G401 (cell line): ENCODE measurements at places on chromosomes 4 and X.

- DNase-seq, result no peak
Observed at GRCh38 chr4:184861047-184861446, 35.3 kb upstream of the ACSL1 start.

DNA sequence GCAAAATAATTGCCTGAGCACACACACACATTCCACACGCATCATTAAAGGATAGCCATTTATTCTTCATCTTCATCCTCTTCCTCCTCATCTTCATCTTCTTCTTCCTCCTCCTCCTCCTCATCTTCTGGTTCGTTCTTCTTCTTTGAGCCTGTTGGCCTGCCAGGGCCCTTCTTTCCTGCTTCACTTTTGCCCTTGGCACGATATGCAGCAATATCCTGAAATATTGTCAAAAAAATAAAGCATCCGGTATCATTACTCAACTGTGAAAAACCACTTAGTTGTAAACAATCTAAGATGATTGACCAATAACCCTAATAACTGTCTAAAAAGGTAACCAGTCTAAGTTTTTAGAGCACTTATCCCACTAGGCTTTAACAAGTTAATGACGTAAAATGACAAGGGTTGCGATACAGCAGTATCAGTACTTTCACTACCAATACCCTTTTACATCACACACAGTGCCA is 2.1 kb downstream of the HMGB2 start:
- DNase-seq, result no peak

GRCh38 chr4:123706973-123707372 is 310.4 kb downstream of the SPRY1 start:
- DNase-seq, result no peak

GRCh38 chrX:41960142-41960541 is 36.8 kb upstream of the CASK start:
- DNase-seq, result no peak

DNA sequence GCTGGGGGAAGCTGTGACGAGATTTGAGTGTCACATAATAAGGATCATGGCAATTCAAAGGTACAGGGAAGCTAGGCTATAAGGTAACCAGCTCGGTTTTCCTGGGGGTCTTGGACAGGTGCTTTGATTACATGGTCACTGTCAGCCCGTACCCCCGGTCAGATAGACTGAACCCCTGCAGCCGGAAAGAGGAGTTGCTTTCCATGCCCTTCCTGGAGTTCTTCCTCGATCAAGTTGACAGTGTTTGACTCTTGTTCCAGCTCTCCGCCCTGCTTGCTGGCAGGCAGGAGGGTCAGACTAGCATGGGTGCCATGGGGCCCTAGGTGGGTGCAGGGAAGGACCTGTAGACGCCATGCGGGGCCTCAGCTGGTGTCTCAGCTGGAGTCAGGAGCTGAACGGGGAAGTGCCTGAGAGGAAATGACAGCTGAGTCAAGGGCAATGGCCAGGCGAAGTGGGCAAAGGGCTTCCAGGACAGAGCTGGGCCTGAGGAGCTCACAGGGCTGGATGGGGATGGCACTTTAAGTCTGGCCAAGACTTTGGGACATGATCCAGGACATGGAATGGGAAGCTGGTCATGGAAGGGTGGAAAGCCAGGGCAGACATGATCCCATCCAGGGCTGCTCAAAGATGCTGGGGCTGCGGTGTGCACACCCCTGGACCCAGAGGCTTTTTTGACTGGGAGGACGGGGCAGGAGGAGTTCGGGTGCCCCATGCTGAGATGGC is 1.6 kb downstream of the TMEM187 start:
- DNase-seq, result no peak

DNA sequence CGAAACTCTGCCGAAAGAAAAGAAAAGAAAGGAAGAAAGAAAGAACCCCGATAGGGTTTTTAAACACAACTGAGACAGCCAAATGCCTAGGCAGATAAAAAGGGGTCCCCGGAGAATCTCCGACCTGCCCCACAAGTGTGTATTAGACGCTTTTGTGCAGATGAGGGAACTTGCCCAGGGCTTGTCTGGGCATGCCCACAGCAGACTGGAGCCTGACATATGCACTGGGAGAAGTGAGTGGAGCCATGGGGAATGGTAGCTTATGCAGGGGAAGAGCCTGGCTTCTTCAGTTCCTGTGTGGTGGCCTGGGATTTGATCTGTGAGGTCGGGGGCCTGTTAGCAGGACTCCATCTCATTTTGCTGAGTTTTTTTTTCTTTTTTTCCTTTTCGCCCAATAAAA is 199.0 kb downstream of the GPC3 start:
- DNase-seq, result no peak

DNA sequence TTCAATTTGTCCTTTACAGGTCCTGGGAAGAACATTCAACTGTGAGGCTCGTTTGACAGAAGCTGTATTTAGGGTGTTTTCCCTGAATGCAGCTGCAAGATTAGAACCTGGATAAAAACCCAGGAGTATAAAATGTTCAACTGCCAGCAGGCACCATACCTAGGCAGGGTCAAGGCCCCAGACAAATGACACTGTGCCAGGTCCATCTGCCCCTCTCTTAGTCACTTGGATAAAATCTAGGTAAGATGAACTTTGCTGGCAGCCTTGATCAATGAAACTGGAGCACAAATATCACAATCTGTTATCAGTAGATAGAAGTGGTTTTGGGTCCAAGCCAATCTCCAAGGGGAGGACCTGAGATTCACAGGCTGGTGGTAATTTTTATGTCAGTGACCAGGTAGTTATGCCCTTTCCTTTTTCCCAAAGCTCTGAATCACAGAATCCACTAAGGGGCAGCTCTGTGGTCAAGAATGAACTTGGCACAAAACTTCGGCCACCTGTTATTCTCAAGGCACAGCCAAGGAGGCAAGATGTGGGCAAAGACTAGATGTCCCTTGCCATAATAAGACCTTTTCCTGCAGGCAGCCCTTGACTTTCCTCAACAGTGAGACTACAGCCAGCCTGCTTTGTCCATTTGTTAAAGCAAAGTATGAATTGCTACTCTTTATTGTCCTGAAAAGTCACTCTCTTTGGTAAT is 501.0 kb downstream of the PPARGC1A start:
- peak; percentile 26 for DNase-seq

GRCh38 chr4:65344278-65344825 is 325.9 kb downstream of the EPHA5 start:
- no peak for DNase-seq

- no peak for DNase-seq
Observed at GRCh38 chr4:147247579-147247978, 233.3 kb upstream of the EDNRA start.

DNA sequence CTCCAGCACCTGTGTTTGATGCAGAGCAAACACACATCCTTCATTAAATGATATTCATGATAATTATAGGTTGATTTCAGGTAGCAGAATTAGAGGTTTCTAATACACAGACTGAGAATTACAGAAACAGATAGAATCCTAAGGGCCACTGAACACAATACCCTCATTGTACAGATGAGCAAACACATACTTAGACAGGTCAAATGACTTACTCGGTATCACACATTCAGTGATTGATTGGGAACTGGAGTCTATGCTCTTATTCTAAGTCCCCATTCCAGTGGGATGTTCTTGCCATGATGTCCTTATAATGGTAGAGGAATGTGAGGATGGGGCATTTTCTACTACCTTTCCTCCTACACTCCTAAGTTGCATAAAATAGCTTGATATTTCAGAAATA is 70.8 kb downstream of the DCAF8L1 start:
- no peak for DNase-seq

DNA sequence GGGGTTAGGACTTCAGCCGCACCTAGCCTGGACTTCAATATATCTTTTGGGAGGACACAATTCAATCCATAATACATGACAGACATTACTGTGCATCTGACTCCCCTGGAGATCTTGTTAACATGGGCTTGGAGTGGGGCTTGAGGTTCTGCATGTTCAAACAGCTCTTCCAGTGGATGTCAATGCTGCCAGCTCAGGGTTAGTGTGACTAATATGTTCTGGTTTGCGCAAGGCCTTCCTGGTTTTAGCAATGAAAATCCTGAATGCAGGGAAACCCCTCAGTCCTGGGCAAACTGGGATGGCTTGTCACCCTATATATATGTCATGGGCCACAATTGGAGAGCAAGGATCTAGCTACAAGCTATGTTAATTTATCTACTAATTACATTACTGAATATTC is 2.7 kb upstream of the TSPAN7 start:
- no peak for DNase-seq

DNA sequence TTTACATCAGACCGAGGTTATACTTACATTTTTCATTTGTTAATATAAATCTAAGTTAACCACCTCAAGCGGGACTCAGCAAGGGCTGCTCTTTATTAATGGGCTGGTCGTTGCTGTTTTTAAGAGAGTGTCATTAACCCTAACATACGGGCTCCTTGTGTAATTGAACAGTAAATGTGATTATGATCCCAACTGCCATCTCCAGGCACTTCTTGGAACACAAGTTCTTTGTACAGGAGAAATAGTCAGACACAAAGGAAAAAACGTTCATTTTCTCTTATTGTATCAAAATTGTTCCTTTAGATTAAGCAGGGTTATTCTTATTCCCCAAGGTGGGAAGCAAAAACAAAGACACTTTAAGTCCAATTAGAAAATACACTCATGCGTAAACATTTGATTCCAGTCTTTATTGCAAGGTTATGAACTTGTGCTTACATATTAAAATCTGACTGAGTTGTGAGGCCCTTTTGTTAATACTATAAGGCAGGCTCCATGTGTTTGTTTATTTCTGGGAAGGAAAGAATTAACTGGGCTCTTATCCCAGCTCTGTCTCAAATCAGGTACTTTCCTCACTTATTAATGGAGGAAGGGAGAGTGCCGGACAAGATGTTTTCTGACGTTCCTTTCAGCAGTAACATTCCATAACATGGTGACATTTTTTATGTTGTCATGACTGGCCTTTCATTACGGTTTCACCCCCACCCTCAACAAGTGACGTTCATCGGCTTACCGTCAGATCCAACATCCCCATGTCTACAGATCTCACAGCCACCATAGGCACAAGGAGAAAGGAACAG is 95.9 kb downstream of the RASL11B start:
- DNase-seq, result no peak

DNA sequence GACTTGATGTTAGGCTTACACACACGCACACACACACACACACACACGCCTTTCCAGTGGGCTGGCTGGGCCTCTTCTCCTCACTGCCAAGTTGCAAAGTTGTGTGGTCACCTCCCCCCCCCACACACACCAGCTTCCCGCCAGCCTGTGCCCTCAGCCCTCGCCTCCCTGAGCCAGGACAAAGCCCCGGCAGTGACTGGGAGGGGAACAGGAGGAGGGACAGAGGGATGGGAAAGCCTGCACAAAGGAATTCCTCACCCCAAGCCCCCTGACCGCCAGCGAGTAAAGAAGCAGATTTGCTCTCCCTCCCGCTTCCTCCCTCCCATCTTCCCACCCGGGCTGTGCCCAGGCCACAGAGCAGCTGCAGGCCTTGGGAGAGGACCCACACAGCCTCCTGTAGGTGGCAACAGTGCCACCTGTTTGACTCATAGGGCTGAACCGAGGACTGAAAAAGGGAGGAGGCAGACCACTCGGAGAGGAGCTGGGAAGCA is at the start of gene GDPD2:
Gene GDPD2, plus strand, starts transcription at position 464 of the 491 bp plus-strand sequence. CDS start 1,671 bp downstream, outside the sequence.
- DNase-seq, result peak; percentile 44

DNA sequence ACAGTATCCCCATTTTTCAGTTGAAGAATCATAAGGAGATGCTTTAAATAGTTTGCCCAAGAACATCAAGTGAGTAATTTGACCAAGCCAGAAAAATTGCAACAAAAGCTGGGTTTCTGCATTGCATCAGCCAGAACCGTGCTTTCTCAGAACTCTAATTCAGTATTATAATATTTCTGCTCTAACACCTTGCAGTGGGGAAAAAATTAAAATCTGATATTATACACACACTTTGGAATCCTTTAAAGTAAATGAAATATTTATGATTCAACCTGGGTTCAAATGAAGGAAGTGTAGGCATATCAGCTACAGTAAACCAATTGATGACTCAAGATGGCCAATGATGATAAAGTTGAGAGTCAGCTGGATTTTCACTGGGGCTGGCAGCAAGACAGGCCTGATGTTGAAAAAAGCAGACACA is 387.6 kb upstream of the ZFP42 start:
- no peak for DNase-seq

- no peak for DNase-seq
Observed at GRCh38 chr4:26953366-26953765, 92.7 kb downstream of the STIM2 start.

DNA sequence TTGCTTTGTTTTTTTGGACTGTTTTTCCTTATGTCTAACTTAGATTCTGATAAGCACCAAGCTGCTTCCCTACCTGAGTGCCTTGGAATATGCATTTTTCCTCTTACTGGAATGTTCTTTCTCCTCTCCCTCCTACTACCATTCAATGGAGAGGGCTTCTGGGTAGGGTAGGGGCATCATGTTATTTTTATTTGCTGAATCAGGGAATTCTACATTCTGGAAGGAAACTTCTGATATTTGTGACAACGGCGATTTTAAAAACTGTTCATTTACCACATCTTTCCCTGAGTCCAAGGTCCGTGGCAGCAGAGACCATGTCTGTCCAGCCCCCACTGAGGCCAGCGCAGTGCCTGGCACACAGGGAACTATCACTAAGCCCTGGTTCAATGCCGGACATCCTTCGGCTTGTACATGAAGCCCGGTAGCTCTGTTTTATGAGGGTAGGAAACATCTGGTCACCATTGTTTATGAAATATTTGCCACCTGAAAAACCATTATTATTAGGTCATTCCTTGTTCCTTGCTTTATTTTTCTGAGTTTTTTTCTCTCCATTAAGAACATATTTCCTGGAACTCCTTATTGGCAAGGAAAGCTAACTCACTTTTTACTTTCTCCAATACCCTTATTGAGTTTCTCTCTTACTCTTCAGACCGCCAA is 57.0 kb downstream of the PALLD start:
- DNase-seq, result no peak

- DNase-seq, result peak; percentile 16
Observed at GRCh38 chr4:53313510-53313909, 52.4 kb downstream of the SCFD2 start.

GRCh38 chr4:175970724-175971123 is 94.9 kb upstream of the WDR17 start:
- peak; percentile 12 for DNase-seq

DNA sequence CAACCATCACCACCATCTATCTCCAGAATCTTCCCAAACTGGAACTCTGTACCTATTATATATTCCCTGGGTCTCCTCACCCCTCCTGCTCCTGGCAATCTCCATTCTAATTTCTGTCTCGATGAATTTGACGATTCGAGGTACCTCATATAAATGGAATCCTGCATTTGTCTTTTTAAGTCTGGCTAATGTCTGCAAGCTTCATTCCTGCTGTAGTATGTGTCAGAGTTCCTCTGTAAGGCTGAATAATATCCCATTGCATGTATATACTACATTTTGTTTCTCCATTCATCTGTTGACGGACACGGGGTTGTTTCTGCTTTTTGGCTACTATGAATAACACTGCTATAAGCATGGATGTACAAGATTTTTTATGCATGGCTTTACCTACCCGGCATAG is 19.5 kb downstream of the PRKG2 start:
- DNase-seq, result no peak

GRCh38 chr4:152896811-152897210 is 39.3 kb upstream of the FHDC1 start:
- peak; percentile 51 for DNase-seq

GRCh38 chrX:23799469-23800065 is 16.6 kb downstream of the SAT1 start:
- no peak for DNase-seq

- no peak for DNase-seq
Observed at GRCh38 chrX:155505296-155505695, 46.9 kb upstream of the F8A3 start.
